ENCODE measurements at places on chromosomes 1 and 21.

GRCh38 chr1:111904478-111905218 lies 84.8 kb downstream of the KCND3 start:
- DNase-seq = no peak

- no peak for DNase-seq
Observed at GRCh38 chr1:156552518-156552917, 19.8 kb downstream of the IQGAP3 start.

DNA sequence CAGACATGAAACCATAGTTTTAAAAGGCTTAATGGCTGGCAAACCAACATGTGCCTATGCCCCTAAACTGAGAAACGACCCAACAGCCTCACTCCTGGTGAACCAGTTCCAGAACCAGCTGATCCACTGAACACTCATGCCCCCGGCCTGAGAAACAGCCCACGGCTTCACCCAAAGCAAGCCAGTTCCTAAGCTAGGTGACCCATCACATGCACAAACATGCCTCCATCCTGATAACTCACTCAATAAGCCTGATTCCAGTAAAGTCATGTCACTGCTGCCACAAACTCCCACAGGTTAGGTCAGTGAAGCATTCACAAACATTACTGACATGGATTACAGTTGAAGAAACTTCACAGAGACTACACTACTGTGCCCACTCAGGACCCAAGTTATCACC lies 161.6 kb downstream of the USH2A start:
- no peak for DNase-seq

DNA sequence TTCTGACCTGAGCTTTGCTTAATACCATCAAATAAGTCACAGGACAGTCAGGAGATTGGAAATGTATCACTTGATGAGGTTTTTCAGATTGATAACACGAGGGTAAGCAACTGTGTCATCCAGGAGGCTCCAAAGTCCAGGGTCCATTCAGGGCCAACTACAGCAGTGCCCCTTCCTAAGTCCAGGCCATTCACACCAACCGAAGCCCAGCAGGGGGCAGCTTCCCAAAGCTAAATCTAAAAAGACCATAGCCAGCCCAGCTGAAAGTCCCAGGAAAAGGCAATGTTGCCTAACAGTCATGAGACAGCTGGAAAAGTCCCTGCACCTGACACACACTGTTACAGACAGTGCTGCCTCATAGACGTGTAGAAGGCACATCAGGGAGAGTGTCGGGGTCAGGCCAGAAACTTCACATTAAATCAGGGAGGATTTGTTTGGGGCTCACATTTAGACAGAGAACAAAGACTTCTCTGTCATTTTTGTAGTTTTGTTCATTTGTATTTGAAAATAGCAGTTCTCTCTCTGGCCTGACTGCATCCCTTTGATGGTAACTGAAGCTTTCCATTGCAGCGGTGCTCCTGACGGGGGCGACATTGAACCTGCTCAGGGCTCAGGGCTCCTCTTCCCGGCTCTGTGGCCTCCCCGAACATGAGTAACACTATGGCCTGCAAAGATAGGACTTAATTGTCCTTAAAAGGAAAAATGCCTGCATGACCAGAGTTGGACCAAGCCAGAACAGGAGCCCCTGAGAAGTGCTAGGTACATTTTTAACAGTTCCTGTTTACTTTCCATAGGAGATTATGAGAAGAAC lies 200.4 kb downstream of the NRIP1 start:
- peak; percentile 76 for DNase-seq

- DNase-seq = no peak
Observed at GRCh38 chr1:197343663-197344273, 75.7 kb downstream of the CRB1 start.

DNA sequence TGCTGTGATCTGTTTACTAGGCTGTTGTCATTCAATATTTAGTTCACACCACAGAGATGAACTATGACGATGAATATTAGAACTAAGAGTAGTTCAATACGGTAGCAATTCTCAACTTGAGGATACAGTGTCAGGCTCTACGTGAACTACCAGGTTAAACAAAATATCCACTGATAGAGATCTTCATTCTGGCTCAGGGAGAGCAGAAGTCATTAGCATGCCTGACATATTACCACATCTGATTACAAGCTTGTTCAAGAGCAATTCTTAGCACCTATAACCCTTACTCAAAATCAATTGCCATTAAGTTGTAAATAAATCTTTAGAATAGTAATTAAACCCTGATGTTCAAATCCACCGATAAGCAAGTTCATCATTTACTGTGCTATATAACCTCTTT lies 207.2 kb downstream of the CHRM3 start:
- DNase-seq = no peak

- DNase-seq = no peak
Observed at GRCh38 chr21:39456665-39457064, 4.9 kb downstream of the SH3BGR start.

GRCh38 chr1:81806432-81806770 lies 5.7 kb downstream of the ADGRL2 start:
- DNase-seq = no peak

GRCh38 chr1:219812086-219812485 lies 116.3 kb downstream of the SLC30A10 start:
- DNase-seq = no peak

- DNase-seq = no peak
Observed at GRCh38 chr1:217026531-217026930, 303.3 kb upstream of the ESRRG start.

GRCh38 chr1:9730096-9730901 lies 78.8 kb downstream of the PIK3CD start:
- DNase-seq = no peak

GRCh38 chr1:201395936-201396335 lies 3.2 kb downstream of the LAD1 start:
- DNase-seq = no peak

- no peak for DNase-seq
Observed at GRCh38 chr1:151871284-151872030, 17.9 kb upstream of the THEM5 start.

DNA sequence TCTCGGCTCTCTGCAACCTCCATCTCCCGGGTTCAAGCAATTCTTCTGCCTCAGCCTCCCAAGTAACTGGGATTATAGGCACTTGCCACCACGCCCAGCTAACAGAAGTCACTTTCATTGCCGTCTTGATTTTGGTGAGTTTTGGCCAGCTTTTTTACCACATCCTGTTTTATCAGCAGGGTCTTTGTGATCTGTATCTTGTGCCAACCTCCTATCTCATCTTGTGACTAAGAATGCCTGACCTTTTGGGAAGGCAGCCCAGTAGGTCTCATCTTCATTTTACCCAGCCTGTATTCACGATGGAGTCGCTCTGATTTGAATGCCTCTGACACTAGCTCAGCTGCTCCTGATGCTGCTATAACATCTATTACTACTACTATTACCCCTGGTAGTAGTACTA lies 46.8 kb upstream of the BARHL2 start:
- DNase-seq = no peak

DNA sequence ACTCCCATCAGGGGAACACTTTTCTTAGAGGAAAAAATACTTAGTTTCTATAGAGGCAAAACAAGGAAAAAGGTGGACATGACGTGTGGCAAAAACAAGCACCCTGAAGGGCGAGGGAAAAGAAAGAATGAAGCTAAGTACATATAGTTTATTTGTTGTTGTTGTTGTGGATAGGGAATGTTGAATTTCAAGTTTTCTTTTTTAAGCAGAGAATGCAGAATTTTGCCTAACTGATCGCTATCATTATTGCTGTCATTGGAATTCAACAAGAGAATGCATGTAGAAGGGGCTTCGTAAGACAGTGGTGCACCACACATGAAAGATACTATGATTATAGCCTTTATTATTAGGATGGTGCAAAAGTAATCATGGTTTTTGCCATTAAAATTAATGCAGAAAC lies 144.0 kb downstream of the LMO4 start:
- DNase-seq = no peak

DNA sequence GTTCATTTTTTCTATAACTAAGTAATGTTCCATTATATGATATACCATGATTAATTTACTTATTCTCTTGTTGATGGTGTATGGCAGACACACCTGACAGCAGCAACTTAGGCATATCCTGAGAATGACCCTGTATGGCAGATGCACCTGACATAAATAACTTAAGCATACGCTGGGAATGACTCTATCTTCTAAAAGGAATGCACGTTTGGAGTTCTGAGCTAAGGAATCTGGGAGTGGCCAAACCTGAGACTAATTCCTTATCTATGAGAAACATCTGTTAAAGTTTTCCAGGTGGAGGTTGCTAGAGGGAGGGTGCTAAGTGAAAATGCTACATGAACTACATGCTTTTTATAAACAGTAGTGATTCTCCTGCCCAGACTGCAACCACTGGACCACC lies 96.7 kb upstream of the RGS18 start:
- DNase-seq = no peak

DNA sequence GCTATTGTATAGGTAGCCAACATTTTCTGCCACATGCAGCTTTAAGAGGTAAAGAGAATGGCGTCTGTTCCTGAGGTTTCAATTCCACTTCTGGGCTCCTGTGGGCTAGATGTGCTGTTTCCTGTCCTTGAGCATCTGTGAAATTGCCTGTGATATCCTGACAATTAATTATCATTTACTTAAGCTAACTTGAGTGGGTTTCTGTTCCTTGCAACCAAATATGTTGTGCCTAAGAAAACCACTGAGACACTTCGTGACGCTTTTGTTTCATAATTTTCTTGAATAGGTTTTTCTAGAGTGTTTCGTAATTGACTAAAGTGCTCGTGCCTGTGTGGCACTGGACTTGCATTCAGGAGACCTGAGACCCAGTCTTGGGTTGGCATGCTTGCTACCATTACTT lies 127.3 kb upstream of the POU3F1 start:
- no peak for DNase-seq

Data from KBM-7 (cell line).